Stomach (tissue), 19 donors: ENCODE measurements at places on chromosomes 12 and 14. TPM values are rescaled to one million over a fixed set of nuclear protein-coding genes. Genes with fewer than 3 reads are reported as not detected.

Gene SLC6A15
- total RNA-seq = not detected

- H3K36me3 ChIP-seq = no peaks in the 10 kb centered on the region
- H3K27ac ChIP-seq = no peak overlapping the region
- no peaks in the 10 kb centered on the region for H3K4me1 ChIP-seq
- H3K27me3 ChIP-seq = no peaks in the 10 kb centered on the region
- DNase-seq = peak; percentile 9
- no peak overlapping the region for H3K4me3 ChIP-seq
Observed at GRCh38 chr14:101217616-101218371, 314.3 kb upstream of the RTL1 start.

GRCh38 chr12:95724767-95725166, 65.8 kb downstream of the NTN4 start:
- no peak overlapping the region for H3K4me3 ChIP-seq
- no peaks in the 10 kb centered on the region for H3K27me3 ChIP-seq
- no peak for DNase-seq
- no peak overlapping the region for H3K27ac ChIP-seq
- no peaks in the 10 kb centered on the region for H3K4me1 ChIP-seq
- H3K36me3 ChIP-seq = no peaks in the 10 kb centered on the region

DNA sequence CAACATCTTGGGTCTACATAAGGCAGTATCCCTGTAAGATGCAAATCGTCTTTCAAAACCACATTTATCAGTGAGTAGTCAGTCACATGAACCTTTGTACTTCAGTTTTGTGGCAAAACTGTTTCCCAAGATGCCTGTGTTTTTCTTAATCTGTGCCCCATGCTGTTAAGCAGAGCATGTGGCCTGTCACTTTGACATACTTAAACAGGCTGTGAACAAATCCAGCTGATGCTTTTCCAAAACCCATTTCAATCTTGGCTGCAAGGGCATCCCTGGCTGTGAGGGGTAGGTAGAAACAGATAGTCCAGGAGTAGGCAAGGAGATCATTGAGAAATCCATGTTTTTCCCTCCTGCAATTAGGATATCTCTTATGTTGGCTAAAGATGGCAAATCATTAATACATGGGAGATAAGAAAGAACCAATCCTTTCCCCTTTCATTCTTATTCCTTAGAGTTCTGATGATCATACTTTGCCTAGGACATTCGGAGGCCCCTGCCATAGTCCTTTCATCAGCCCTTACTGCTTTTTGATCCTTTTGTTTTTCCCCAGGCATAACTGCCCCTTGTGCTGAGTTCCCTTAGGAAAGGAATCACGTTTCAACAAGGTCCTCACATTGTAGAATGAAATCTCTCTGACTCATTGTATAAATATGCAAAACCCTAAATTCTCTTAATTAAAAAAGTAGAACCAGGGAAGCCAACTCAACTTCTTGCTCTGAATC, 121.1 kb upstream of the EEA1 start:
- no peak overlapping the region for H3K4me3 ChIP-seq
- no peak overlapping the region for H3K27ac ChIP-seq
- H3K36me3 ChIP-seq = no peaks in the 10 kb centered on the region
- H3K4me1 ChIP-seq = no peaks in the 10 kb centered on the region
- H3K27me3 ChIP-seq = no peaks in the 10 kb centered on the region

- peaks cover 28% of the 10 kb centered on the region for H3K36me3 ChIP-seq
- DNase-seq = no peak
- no peaks in the 10 kb centered on the region for H3K27me3 ChIP-seq
- H3K4me1 ChIP-seq = peaks cover 11% of the 10 kb centered on the region
- peak overlapping the region; percentile 68 for H3K4me3 ChIP-seq
Observed at GRCh38 chr12:133038118-133038709, 905 bp downstream of the ZNF84 start.

GRCh38 chr14:45785240-45785639, 532.2 kb upstream of the MIS18BP1 start:
- H3K4me3 ChIP-seq = no peak overlapping the region
- peak; percentile 53 for DNase-seq
- no peaks in the 10 kb centered on the region for H3K36me3 ChIP-seq
- no peaks in the 10 kb centered on the region for H3K4me1 ChIP-seq

- H3K27me3 ChIP-seq = no peaks in the 10 kb centered on the region
- no peak overlapping the region for H3K4me3 ChIP-seq
- H3K4me1 ChIP-seq = no peaks in the 10 kb centered on the region
- no peaks in the 10 kb centered on the region for H3K36me3 ChIP-seq
Observed at GRCh38 chr12:85673921-85674420, 162.2 kb downstream of the RASSF9 start.

DNA sequence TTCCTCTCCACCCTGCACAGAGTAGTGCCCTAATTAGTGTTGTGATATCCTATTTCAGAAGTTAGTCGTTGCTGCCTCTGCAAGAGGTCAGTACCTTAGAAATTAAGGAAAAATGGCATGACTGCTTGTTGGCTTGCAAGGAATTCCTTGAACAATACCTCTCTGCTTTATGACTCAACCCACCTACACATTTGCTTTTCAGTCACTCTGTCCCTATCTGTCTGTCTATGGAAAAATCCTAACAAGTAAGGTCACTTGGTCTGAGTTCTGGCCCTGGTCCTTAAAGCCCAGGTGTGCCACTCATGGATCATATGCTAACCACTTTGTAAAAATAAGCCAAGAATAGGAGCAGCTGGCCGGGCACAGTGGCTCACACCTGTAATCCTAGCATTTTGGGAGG, 116.4 kb upstream of the ATF1 start:
- no peaks in the 10 kb centered on the region for H3K27me3 ChIP-seq
- H3K27ac ChIP-seq = no peak overlapping the region
- no peaks in the 10 kb centered on the region for H3K4me1 ChIP-seq
- H3K36me3 ChIP-seq = peaks cover 7% of the 10 kb centered on the region

DNA sequence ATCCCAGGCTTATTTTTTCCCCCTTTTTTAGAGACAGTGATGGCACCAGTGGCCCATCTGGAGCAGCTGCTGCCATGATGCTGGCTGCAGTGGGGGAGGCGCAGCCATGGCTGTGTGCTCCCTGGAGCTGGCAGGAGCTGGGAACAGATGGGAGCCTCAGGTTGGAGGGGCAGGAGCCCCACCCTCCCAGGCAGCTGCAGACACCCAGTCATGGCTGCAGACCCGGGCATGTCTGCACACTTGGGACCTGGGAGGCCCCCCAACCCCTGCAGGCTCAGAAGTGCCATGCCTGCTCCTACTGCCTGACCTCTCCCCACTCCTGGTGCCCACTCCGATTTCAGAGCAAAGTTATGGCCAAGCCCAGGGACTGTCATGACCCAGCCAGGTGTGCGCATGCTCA, 25.1 kb downstream of the CDKL1 start:
- H3K4me1 ChIP-seq = no peaks in the 10 kb centered on the region
- no peak for DNase-seq
- H3K36me3 ChIP-seq = no peaks in the 10 kb centered on the region
- no peak overlapping the region for H3K27ac ChIP-seq
- H3K4me3 ChIP-seq = no peak overlapping the region

DNA sequence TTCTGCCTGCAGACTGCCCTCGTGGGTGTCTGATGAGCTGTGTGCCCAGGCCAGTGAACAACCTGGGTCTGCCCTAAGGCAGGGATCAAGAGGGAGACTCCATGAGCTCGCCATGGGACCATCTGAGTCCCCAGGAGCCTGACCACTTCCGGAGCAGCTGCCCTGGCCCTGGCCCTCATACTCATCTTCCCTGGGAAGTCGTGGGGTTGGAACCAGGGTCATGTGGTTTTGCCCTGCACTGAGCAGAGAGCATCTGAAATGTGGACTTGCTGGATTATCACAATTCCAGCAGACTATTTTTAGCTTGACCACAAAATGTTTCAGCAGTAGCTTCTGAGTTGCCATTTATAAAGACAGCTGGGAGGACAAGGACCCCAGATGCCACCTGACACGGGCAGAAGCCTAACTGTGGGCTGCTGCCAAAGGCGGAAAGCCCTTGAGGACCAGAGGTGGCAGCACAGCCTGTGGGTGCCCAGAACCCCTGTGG, 6.7 kb downstream of the BTBD6 start:
- no peaks in the 10 kb centered on the region for H3K27me3 ChIP-seq
- no peak overlapping the region for H3K27ac ChIP-seq
- peaks cover 79% of the 10 kb centered on the region for H3K36me3 ChIP-seq
- no peak for DNase-seq

DNA sequence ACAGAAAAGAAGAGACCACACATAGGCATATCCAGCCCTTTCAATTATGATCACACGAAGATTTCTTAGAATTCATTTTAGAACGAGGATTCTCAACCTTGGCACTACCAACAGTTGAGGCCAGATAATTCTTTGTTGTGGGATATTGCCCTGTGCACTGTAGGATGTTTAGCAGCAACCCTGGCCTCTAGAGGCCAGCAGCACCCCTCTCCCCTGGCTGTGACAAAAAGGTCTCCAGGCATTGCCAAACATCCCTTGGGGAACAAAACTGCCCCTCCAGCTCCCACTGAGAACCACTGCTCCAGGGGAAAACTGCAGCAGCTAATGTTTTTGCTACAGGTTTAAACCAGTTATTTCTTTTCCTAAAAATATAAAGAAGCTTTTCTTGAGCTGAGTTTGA, 7.1 kb downstream of the NT5DC3 start:
- H3K27ac ChIP-seq = no peak overlapping the region
- no peaks in the 10 kb centered on the region for H3K36me3 ChIP-seq
- H3K4me1 ChIP-seq = peaks cover 40% of the 10 kb centered on the region
- no peaks in the 10 kb centered on the region for H3K27me3 ChIP-seq
- DNase-seq = no peak
- H3K4me3 ChIP-seq = no peak overlapping the region

GRCh38 chr14:69715725-69716477, 51.0 kb upstream of the SRSF5 start:
- H3K4me3 ChIP-seq = no peak overlapping the region
- H3K36me3 ChIP-seq = peaks cover 20% of the 10 kb centered on the region
- peak; percentile 73 for DNase-seq
- H3K27ac ChIP-seq = no peak overlapping the region
- peaks cover 48% of the 10 kb centered on the region for H3K4me1 ChIP-seq
- no peaks in the 10 kb centered on the region for H3K27me3 ChIP-seq

- H3K36me3 ChIP-seq = no peaks in the 10 kb centered on the region
- peak overlapping the region; percentile 7 for H3K27ac ChIP-seq
- DNase-seq = no peak
- H3K4me1 ChIP-seq = peaks cover 31% of the 10 kb centered on the region
Observed at GRCh38 chr12:101826766-101827368, 3.9 kb downstream of the GNPTAB start.

DNA sequence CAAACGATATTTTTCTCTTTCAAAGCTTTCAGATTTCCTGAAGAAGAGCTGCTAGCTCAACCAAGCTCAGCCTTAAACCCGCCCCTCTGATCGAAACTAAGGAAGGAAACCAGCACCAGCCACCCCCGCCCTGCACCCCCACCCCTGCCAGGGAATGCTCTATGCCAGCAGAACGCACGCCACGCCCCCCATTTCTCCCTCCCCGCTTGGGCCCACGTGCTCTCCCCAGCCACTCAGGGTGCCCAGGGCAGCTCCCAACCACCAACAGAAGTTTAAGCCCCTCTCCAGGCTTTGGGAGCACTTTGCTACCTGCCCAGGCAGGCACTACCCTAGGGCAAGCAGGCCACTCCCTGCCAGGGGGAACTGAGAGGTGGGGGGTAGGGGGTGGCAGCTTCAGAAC, 18.8 kb upstream of the KRT78 start:
- DNase-seq = peak; percentile 87
- peak overlapping the region; percentile 24 for H3K27ac ChIP-seq
- no peaks in the 10 kb centered on the region for H3K27me3 ChIP-seq
- peaks cover 27% of the 10 kb centered on the region for H3K4me1 ChIP-seq
- H3K36me3 ChIP-seq = no peaks in the 10 kb centered on the region
- no peak overlapping the region for H3K4me3 ChIP-seq

DNA sequence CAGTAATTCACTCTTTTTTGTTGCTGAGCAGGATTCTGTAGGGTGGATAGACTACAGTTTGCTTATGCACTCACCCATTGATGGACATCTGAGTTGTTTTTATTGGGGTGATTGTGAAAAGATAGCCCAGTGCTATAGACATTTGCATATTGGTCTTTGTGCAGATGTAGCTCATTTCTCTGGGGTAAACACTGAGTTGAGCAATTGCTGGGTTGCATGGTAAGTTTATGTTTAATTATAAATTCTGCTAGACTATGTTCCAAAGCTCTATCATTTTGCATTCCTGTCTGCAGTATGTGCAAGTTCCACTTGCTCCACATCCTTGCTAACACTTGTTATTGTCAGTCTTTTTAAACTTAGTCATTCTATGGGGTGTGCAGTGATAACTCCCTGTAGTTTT, 65.4 kb upstream of the RFLNA start:
- peaks cover 16% of the 10 kb centered on the region for H3K4me1 ChIP-seq
- H3K4me3 ChIP-seq = no peak overlapping the region
- no peaks in the 10 kb centered on the region for H3K27me3 ChIP-seq
- no peaks in the 10 kb centered on the region for H3K36me3 ChIP-seq
- H3K27ac ChIP-seq = no peak overlapping the region
- no peak for DNase-seq

DNA sequence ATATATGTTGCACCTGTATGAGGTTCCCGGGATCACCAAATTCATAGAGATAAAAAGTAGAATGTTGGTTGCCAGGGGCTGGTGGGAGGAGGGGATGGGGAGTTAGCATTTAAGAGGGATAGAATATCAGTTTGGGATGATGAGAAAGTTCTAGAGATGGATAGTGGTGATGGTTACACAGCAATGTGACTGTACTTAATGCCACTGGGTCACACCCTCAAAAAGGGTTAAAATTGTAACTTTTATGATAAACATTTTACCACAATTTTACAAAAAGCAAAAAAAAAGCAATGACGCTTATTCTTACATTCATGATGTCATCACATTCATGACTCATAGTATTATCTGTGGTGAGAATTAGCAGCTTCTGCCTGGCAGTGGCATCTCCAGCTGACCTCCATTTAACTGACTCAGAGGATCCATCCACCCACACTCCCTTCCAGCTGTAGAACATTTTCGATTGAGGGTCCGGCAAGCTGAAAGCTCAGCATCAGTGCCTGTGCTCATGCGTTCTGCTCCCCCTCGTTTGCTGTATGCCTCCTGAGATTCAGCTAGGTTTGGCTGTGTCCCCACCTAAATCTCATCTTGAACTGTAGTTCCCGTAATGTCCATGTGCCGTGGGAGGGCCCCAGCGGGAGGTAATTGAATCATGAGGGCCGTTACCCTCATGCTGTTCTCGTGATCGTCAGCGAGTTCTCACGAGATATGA, 64.8 kb upstream of the TMEM260 start:
- H3K4me1 ChIP-seq = no peaks in the 10 kb centered on the region
- H3K36me3 ChIP-seq = no peaks in the 10 kb centered on the region
- no peak overlapping the region for H3K27ac ChIP-seq
- H3K4me3 ChIP-seq = no peak overlapping the region
- H3K27me3 ChIP-seq = no peaks in the 10 kb centered on the region

DNA sequence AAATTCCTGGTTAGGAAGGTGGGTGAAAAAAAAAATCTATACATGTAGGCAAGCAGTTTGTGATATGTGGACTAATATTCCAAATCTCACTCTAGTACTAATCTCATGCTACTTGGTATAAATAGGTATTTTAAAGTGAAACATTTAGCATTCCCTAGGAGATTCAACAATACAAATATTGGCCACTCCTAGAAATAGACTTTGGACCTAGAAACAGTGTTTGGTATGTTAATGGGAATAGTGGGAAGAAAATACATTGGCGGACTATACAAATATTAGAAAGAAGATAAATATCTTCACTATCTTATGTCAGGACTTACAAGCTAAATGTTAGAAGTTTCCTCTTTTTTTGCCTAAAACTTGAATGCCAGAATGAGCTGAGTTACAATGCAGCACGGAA, 28.2 kb downstream of the HIGD1C start:
- H3K4me3 ChIP-seq = no peak overlapping the region
- peaks cover 11% of the 10 kb centered on the region for H3K36me3 ChIP-seq
- H3K27me3 ChIP-seq = no peaks in the 10 kb centered on the region
